Cerebellar nuclear complex (tissue), 1 donor: ENCODE measurements at places on chromosomes 4 and X.

DNA sequence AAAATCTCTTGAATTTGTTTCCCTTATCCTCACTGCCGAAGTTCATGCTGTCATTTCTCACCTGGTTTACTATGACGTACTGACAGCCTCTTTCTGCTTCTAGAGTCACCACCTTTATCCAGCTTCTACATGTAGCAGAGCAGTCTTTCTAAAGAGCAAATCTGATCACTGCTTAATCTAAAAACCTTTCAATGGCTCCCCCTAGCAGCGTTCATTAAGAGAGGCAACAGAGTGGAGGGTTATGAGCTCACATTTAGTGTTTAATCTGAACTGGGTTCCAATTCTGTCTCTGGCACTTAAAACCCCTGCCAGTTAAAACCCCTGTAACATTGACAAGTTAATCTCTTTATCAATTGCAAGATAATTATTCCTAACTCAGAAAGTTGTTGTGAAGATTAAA is 4.4 kb downstream of the RBPJ start:
- DNase-seq: no peak

GRCh38 chr4:132299841-132300240 is 849.3 kb upstream of the PCDH10 start:
- no peak for DNase-seq

GRCh38 chr4:139441029-139441428 is 12.9 kb upstream of the RAB33B start:
- no peak for DNase-seq

DNA sequence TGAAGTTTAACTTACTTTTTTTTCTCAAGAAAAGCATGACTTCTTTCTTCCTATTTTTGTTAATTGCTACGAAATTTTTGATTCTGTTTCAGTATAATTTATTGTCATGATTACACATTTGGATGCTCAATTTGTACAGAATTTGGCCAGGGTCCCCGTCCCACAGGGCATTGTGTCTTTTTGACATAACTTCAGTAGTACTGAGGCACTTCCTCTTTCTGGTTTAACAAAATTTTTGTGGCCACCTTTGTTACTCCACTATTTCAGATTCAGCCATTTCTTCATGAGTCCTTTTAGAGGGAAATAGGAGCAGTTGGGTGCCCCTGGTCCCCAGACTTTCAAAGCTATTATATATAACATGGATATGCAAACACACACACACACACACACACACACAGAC is 1248.7 kb downstream of the PCDH7 start:
- no peak for DNase-seq

- DNase-seq: no peak
Observed at GRCh38 chr4:185825737-185826136, 13.7 kb upstream of the SORBS2 start.

DNA sequence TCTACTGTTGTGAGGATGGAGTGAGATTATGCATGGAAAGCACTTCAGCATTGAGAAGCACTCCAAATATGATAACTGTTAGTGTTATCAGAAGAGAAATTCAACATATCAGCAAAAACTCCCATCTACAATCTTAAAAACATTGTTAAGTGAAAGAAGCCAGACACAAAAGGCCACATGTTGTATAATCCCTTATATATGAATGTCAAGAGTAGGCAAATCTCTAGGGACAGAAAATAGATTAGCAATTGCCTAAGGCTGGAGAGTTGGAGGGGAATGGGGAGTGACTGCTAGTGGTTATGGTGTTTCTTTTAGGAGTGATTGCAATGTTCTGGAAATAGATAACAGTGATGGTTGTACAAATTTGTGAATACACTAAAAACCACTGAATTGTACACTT is 122.5 kb upstream of the LNX1 start:
- no peak for DNase-seq

- no peak for DNase-seq
Observed at GRCh38 chr4:138239491-138239890, 2.7 kb downstream of the SLC7A11 start.

- no peak for DNase-seq
Observed at GRCh38 chr4:7907142-7907541, 32.5 kb downstream of the AFAP1 start.

DNA sequence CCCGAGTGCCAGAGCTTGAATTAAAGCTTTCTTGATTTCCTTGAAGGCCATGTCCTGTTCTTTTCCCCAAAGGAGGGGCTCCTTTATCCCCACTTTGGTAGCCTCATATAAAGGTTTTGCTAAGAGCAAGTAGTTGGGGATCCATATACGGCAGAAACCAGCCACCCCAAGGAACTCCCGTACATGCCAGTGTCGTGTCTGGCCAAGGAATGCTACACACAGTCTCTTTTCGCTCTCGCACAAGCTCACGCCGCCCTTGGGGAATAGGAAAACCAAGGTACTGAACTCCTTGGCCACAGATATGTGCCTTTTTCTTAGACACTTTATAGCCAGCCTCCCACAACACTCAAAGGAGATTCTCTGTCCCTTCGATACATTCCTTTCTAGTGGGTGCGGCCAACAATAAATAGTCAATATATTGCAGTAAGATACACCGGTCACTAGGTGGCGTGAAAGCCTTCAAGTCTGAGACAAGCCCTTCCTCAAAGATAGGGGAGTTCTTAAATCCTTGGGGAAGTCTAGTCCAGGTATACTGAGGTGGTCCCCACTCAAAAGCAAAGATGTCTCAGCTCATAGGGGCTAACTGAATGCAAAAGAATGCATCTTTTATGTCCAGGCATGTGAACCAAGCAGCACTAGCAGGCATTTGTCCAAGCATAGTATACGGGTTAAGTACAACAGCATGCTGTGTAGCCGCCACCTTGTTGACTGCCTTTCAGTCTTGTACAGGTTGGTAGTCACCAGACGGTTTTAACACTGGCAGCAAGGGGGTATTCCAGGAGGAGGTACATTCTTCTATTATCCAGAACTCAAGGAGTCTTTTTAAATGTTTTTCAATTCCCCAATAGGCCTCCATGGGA is 57.8 kb upstream of the XAGE1B start:
- DNase-seq: no peak
